ENCODE measurements at places on chromosomes 3 and 15.

DNA sequence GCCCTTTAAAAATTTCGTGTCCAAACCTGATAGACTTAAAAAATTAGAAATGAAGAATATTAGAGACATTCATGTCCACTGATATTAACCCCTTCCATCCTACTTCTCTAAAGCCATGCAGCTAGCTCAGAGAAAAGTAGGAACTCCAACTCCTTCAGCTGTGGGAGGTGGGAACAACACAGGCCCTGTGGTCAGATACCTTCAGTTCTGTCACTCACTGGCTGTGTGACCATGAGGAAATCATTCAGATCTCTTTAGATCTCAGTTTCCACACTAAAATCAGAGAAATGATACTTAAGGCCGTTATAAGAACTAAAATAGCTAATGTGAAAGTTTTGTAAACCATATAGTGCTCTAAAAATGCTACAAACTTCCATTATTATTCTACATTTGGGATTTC is 209.8 kb downstream of the TNIK start:
- DNase-seq = no peak

GRCh38 chr3:130433306-130433705 is 83.7 kb upstream of the COL6A6 start:
- DNase-seq = no peak

GRCh38 chr15:40028853-40029252 is 10.1 kb downstream of the SRP14 start:
- no peak for DNase-seq

DNA sequence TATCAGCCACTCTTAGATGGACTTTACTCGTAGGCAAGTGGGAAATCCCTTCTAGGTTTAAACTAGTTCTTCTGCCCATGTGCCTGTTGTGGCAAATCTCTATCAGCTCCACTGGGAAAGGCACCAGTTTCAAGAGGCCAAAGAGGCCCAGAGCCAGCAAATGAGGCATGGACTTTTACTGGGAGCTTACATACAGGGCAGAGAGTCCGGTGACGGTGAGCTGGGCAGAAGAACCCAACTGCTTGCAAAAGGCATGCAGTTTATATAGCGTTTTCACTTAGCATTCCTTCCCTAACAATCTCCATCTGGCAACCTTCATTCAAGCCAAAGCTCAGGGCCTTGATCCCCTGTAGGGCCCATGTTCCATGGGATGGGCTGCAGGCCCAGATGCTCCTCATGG is 93.0 kb upstream of the C3orf80 start:
- no peak for DNase-seq

GRCh38 chr3:102484363-102484762 is 49.5 kb downstream of the ZPLD1 start:
- no peak for DNase-seq

DNA sequence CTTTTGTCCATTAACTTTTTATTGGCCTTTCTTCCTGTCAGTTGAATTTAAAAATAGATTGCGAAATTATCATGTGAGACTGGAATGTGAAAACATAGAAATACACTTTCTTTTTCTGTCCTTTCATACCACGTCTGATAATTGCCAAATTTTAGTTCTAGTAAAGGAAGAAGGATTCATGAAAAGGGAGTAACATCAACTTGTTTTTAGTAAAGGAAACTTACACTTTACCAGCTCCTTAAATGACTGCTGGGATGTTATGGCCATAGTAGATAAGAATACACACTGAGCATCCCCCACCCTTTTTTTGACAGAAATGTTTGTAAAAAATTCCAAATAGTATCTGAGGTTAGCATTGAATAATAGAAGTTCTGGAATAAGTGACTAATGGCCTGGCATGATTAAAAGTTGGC is 137.9 kb downstream of the NEO1 start:
- DNase-seq = no peak

- DNase-seq = no peak
These were observed 256.9 kb downstream of the ARRDC4 start for GRCh38 chr15:98217356-98217755.

DNA sequence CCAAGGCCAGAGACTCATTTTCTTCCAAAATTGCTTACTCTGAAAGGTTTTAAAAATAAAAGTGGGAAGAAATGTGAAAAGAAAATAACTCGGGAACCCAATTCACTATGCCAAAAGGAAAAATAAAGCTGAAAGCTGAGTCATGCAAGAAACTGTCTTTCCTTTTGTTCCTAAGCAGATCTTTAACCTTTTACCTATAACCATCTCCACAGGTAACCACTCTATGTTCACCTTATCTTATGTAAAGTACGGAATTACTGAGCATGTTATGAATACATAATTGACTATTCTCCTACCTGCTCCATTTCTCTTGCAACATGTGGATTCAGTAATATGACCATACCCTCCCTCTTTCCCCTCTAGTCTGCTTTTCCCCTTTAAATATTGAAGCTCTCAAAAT is 62.0 kb downstream of the MINDY4B start:
- no peak for DNase-seq

DNA sequence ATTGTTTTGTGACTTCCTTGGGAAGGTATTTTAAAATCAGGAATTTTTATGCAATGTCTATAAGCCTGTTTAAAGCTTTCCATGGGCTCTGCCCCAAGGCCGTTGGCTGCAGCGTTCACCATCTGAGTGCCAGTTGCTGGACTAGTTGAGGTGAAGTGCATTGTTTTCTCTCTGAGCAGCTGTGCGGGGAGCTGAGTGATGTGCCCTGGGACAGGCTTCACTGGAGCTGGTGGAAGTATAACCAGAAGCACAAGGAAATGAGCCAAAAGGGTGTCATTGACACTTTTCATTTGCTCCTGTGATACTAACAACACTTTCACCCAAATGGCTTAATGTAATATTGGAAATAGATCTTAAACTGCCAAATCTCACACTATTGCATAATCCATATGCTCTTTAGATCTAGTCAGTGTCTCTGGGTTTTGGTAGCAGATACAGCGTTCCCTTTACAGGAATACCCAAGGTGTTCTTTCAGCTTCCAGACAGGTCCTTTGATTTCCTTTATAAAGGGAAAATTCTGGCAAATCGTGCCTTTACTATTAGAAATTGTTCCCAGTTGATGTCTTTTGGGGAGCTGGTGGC is 29.2 kb downstream of the APH1B start:
- no peak for DNase-seq

DNA sequence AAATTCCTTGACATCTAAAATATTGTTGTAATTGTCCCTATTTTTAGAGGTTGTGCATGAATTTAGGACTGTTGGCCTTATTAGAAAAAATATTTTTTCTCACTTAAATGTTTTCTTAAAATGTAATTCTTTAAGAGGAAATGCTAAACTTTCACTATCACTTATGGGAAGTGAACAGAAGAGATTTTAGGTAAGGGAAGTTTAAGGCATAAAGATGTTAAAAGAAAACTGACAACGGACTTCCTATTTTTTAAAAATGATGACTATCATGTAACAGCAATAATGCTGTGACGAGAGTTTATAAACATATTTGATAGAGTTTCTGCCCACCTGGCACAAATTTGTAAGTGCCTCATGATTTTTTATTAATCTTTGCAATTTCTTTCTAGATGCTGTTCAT is 3.1 kb downstream of the C3orf38 start:
- DNase-seq = no peak

DNA sequence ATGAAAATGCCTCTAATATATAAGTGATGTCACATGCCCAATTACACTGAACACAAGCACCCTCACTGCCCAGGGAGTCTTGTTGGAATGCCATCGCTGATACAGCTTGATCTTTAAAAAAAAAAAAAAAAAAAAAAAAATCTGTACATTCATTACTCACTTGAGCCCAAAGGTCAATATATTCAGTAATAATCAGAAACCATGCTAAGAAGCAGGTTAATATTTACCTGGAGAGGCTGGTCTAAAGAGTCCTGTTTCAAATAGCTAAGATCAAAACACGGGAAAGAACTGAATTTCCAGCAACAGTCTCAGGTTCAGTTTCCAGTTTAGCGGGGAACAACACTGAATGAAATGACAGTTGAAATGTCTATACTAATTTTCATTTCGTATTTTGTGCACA is 109.9 kb downstream of the UACA start:
- DNase-seq = no peak

GRCh38 chr3:20023623-20024405 is 11.8 kb upstream of the PP2D1 start:
- DNase-seq = no peak

DNA sequence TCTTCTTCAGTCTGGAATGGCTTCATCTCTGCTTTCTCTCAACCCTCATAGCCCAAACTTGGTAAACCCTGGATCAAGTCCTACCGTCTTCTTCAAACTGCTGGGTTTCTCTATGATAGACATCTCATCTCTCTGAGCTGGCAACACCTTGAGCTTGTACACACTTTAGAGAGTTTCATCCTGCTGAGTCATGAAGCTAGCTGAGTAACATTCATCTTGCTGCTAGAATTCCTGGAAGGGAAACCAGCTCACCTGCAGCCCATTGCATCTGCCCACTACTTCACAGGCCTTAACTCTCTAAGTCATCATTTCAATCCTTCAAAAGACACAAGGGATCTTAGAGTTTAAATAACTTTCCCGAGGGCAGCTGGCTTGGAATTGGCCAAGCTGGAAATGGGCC is 175.5 kb upstream of the RORA start:
- no peak for DNase-seq

DNA sequence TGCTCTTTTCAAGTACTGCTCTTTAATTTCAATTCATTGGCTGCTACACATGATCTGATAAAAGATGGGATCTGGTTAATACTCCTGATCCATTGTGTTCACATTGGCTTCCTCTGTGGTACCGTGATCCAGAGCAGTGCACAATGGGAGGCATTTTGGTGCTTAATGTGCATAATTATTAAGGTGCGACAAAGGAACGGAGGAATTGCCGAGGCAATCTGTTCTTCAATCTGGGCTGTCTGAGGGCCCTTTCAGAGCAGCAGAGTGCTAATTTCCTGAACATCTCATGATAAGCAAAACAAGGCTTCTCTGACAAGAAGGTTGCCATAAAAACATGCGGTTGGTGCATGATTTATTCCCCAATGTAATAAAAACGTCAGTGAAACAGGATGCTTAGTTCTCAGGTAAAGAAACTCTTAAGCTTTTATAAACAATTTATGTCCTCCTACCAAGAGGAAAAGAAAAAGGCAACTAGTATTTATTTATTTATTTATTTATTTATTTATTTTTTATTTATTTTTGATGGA is 64.0 kb upstream of the EPHA3 start:
- no peak for DNase-seq

- DNase-seq = no peak
These were observed 45.9 kb downstream of the P3H2 start for GRCh38 chr3:190074817-190075216.

DNA sequence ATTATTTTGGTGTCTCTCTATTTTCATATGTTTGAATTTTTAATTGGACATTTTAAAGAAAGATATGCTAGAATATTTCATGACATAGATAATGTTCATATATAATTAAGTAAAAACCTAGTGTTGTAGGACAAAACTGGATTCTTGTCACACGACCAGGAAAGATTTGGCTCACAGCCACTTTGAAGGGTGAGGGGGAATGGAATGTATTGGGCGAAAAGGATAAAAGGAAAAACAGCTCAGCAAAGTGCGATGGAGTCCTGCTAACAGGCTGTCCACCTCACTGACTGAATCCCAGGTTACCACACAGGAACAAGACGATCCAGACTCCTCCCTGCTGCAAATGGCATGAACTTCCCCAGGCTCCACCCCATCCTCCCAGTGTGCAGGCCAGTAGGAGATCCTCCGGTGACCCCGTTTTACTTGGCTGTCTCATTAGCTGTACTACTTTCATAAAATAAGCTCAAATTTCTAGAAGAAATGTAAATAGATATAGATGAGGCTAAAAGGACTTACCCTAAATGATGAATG is 186.2 kb downstream of the CD47 start:
- DNase-seq = no peak

DNA sequence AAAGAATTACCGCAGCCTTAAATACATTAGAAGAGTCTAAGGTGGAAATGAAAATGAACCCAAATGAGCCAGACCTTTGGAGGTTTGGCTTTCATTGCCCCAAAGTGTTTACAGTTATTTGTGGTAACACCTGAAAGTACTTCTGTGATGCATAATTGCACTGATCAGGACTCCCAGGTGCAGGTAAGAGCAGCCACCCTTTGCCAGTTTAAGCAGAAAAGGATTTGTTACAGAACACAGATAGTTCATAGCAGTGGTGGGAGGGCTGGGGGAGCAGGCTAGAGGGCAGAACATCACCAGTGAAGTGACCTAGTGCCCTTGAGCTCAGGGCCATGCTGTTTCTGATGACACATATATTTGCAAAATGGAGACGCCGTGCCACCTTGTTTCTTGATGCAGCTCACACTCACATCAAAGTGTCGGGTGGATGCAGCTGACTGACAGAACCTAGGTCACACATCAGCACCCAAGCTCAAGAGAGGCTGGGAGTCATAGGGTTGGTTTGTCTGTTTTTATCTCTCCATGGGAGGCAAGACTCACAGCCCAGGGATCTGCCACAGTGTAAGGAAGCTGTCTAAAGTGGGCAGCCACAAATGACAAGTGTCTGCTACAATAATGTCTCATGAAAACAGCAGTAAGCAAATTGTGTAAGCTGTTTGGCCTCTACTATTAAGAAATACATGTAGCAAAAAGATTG is 49.1 kb downstream of the NEK11 start:
- DNase-seq = no peak

DNA sequence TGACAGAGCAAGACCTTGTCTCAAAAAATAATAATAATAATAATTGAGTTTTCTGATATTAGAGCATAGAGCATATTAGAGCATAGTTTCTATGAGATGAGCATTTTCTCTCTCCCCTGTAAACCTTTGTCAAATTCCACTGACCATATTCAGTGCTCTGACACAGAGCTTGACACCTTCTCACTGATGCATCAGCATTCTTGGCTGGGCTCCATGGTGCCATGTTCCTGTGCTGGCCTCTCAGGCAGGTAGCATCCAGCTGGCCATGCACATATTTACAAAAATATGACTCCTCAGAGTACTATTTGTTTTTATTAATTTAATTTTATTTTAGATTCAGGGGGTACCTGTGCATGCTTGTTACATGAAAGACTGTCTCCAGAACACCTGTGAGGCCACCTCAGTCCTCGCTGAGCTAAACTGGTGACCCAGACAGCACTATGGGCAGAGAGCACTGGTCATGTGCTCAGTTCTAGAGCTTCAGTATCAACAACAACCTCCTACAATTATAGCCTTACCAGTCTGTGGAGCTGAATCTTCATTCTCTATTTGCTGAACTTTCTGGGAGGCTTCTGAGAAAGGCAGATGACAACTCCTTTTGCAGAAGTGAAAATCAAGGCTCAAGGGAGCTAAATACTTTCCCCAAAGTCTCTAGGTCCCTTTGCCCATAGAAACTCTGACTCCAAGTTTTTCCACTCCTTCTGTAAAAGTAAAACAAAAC is 21.6 kb upstream of the SLC28A2 start:
- no peak for DNase-seq

DNA sequence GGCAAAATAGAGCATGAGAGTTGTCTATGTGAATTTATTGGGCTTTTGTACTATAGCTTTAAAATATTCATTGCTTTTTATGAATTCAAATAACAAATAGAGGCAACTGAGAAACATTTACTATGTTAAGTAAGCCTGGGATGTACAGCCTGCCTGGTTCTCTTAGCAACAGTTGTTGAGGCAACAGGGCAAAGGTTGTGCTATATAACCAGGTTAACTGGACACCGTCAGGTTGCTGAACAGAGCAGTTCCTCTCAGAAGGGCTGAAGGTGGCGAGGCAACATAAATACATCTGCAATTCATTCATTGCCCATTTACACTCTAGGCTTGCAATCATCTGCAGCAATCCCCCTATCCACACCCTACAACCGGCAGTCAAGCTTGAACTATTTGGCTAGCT is 78.2 kb downstream of the GTF2E1 start:
- DNase-seq = no peak

Data from NCI-H2081 treated with DMSO at 0.1 percent for 48 hours (cell line).